ENCODE measurements at places on chromosomes 1 and 21.
A peak's percentile ranks its signal among the peaks of the same experiment; 100 is the strongest.

- no peak for DNase-seq
Measured at GRCh38 chr1:90911353-90911752, 110.5 kb downstream of the ZNF644 start.

DNA sequence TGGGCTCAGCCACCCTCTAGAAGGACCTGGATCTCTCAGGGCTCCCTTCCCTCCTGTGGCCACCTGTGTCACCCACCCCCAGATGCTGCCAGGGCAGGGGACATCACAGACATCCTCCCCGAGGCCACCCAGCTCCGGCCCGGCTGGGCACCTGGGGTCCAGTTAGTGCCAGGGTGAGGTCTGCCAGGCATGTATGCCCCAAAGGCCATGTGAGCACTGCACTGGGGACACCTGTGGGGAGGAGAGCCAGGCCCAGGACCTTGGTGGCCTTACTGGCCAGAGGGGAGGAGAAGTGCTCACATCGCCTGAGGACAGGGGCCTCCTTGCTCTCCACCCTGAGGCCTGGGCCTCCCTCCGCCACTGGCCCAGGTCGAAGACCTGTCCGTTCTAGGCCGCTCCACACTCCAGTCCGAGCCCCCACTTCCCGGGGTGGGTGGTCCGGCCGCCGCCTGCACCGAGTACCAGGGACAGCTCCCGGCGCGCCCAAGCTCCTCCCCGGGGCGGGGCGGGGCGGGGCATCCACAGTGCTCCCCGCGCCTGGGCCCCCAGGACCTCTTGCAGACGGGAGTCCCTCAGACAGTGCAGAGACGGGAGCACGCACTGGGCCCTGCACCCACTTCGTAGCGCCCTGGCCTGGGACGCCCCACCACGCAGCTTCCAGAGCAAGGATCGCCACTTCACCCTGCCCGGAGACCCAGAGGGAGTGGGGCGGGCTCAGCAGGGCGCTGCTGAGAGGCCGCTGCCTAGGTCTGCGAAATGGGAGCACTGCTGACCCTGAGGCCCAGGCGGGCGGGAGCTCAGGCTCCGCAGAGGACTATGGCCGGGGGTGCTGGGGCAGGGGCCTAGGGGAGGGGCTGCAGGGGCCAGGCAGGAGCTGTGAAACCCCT is 34.3 kb upstream of the CCDC27 start:
- no peak for DNase-seq

DNA sequence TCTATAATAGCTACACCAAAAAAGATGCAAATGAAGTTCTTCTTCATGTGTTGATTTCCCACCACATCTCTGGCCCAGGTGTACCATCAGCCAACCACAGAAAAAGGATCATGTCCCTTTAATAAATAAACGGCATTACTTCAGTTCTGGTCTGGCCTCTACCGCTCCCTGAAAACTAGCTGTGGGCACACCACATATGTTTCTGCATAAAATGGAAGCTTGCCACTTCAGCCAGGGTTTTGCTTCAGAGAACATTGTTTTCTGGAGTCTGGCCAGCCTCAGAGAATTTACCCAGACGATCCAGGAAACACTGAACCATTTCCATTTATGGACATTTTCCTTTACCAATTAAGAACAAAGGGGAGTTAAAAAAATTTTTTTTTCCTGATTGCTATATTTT is 5.8 kb upstream of the LAMC2 start:
- no peak for DNase-seq

- no peak for DNase-seq
Measured at GRCh38 chr21:41851090-41851790, 27.9 kb downstream of the PRDM15 start.

DNA sequence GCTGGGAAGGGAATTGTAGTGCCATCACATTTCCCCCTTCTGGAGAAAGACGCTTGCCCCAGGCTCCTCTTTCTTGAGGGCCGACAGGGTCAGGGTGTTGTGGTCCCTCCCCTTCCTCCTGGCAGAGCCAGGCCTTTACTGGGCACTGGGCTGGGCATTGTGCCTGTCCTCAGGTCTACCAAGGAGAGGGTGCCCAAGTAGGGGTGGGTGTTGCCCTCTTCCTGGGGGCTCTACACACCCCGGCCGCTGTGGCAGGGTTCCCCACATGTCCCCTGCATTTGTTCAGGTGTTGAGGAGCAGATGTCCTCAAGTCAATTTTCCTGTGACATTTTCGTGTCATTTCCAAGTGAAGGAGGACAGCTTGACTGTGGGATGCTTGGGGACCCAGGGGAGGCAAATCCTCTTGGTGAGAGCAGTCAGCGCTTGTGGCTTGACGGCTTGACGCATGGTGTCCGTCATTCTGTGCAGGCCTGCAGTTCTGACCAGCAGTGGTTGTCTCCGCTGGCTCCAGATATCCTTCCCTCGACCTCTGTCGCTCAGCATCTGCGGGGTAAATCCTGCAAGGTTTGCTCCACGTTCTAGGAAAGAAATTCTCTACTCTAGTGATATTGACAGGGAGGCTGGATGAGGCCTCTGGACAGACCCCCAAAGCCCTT is 181.9 kb upstream of the VAMP3 start:
- DNase-seq: no peak

GRCh38 chr1:20903437-20903836 is 116.3 kb upstream of the HP1BP3 start:
- no peak for DNase-seq

DNA sequence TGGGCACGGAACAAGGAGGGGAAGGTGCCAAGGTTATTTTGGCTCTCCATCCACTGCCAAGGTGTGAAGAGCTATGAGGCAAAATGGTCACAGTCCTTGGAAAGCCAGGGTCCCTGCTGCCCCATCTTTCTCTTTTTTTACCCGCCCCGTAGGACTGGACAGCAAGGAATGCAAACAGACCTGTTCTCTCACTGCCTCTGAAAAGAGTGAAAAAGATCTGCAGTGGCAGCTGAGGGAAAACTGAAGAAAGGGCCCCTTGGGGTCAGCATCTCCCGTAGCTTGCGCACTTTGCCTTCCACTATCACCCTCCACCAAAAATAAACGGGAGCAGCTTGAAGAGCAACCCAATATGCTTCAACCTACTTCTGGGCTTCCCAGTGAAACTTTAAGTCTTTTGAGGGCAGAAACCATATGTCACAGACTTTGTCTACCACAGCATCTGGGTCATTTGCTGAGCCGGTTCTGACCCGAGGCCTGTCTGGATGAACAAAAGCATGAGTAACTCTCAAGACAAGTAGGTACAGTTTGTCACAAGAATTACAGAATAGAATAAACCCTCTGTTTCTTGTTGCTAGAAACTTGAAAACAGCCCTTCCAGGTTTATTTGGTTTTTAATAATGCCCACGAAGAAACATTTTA is 9.4 kb upstream of the KIF14 start:
- DNase-seq: no peak

- DNase-seq: no peak
Measured at GRCh38 chr21:35829067-35829466, 231.3 kb downstream of the SETD4 start.

DNA sequence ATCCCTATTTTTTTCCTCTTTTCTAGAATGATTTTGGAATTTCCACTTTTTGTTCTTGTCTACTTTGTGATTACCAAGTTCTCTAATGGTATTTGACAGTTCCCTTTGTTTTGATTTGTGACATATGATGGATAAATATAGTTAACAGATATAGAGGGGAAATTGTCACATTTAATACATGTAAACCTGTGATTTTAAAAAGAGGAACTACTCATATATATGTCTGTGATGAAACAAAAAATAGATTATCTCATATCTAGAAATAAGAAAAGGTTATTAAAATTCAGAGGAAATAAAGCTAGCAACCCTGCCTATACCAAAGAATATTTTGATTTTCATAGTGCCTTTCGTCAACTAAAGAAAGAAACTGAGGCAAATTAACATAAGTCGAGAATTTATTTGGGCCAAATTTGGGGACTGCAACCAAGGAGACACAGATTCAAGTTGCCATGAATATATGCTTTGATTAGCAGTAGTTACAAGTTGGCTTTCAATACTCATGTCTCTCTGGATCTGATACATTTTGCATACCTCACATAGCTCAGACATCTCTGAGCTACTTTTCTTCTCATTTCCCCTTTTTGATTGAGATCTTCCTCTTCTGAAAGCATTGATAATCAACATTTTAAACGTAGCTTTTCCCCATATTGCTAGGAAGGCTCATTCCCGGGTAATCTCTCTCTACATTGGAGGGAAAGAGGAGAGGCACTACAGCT is 15.6 kb upstream of the C21orf91 start:
- DNase-seq: no peak

- DNase-seq: no peak
Measured at GRCh38 chr1:228408869-228409805, 2.5 kb upstream of the TRIM11 start.

DNA sequence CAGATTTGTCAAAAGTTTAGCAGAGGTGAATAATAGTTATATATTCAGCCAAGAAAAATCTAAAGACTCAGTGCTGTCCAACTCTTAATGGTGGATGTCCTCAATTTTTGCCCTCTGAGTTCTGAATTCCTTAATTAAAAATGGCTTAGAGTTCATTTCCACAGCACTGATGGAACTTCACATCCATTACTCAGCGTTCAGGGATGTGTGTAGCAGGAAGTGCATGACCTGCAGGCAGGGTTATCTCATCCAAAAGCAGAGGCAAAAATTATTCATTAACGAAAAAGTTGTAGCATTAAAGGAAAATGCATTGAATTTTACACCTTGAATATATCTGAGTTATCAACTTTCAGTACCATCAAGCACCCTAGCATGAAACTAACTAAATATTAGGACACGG is 96.7 kb downstream of the ZP4 start:
- DNase-seq: no peak

- no peak for DNase-seq
Measured at GRCh38 chr1:236615399-236616148, 11.3 kb upstream of the HEATR1 start.

DNA sequence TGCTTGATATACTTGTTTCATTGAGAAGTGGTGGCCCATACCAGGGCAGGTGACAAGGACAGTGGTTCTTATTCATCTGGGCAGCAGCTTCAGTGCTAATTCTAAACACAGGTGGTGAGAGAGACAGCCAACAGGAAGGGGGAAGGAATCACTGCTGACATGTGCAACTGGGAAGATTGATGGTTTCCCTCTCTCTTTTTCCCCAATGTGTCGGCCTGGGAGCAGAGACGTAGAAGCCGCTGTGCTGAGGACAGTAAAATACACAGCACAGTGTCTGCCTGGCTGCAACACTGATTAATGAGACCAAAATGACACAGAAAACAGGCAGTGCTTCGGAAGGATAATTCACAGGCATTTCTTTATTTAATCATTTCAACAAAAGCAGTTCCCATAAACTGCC is 48.8 kb downstream of the WARS2 start:
- no peak for DNase-seq

- peak; percentile 23 for DNase-seq
Measured at GRCh38 chr1:24898152-24898908, 31.7 kb downstream of the RUNX3 start.

- no peak for DNase-seq
Measured at GRCh38 chr1:110760321-110760720, 85.6 kb upstream of the KCNA3 start.

DNA sequence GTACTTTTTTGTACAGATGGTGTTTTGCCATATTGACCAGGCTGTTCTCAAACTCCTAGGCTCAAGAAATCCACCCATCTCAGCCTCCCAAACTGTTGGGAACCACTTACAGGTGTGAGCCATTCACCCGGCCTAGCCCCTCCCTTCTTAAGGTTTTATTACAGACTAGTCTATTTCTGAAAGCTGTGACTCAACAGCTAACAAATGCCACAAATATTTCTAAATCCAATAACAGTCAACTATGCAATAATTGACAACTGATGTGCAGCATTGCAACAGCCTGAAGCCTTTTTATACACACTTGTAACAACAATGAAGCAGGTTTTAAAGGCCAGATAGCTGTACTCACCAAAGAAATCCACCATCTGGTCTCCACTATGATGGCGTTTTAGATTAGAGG is 51.4 kb downstream of the GRIK1 start:
- no peak for DNase-seq

DNA sequence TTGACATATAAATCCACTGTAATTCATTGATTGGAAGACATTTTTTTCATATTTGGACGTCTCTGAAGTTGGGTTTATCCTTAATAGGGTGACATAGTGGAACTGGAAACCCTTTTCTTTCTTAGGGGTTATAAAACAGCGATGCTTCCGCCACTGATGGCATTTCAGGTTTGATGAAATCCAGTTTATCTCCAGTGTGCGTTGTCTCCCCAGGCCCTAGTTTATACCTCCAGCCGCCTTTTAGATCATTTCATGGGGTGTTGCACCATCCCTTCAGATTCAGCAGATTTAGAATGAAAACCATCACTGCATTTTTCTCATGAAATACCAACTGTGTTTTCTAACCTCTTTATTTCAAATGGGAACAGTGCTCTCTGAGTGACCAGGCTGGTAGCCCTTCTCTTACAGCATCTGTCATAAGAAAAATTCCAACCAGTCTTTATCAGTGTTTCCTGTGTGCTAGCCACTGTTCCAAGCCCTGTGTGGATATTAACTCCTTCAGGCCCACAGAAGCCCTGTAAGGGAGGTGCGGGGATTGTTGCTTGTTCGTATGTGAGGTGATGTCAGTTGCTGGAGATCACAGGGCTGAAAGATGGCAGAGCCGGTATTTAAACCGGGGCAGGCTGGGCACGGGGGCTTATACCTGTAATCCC is 19.0 kb downstream of the H6PD start:
- no peak for DNase-seq

DNA sequence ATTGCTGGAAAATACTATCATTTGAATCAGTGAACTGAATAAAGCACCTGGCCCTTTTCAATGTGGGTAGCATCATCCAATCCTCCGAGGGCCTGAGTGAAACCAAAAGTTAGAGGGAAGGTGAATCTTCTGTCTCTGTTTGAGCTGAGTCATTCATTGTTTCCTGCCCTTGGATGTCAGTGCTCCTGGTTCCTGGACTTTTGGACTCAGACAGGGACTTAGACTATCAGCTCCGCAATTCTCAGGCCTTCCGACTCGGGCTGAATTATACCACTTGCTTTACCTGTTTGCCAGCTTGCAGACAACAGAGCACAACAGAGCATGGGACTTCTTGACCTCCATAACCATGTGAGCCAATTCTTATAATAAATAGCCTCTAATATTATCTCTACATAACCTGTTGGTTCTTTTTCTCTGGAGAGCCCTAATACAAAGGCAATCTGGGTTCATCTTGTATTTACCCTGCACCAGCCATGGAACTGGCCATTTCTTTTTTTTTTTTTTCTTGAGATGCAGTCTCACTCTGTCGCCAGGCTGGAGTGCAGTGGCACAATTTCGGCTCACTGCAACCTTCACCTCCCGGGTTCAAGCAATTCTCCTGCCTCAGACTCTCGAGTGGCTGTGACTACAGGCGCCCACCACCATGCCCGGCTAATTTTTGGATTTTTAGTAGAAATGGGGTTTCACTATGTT is 19.2 kb upstream of the VASH2 start:
- no peak for DNase-seq

DNA sequence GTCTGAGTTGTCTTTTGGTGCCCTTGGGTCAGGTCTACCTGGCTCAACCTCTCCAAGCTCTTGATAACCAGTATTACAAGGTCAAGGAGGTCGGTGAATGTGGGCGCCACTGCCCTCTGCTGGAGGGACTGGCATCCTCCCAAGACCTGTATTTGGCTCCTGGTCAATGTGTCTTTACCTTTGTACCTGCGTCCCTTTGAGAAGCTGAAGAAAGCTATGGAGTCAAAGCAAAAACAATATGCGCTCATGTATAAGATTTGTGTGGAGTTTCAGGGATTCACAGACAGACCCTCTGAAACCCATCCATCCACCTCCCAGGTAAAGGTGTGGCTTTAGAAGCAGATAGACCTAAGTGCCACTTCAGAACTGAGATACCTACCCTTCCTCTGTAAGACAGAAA is 61.8 kb upstream of the NBL1 start:
- peak; percentile 68 for DNase-seq
